ENCODE measurements at places on chromosomes 13 and 19.

- no peak for DNase-seq
Observed at GRCh38 chr19:4449639-4450028, 8.0 kb downstream of the UBXN6 start.

DNA sequence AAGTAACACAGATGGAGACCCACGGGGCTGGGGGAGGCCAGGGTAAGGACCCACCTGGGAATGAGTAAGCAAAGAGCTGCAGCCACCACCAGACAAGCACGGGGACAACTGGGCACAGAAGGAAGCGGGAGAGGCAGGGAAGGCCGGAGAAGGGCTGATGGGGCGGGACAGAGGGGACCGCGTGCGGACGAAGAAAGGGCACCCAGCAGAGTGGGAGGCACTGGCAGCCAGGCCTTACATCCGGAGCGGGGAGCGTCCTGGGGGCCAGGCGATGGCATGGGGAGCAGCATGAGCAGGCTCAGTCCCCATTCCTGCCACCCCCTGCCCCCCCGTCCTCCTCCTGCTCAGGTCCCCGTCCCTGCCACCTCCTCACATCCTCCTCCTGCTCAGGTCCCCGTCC is 3.0 kb downstream of the PROZ start:
- no peak for DNase-seq

GRCh38 chr19:28242317-28242927 is 970.5 kb downstream of the UQCRFS1 start:
- DNase-seq = peak; percentile 33

DNA sequence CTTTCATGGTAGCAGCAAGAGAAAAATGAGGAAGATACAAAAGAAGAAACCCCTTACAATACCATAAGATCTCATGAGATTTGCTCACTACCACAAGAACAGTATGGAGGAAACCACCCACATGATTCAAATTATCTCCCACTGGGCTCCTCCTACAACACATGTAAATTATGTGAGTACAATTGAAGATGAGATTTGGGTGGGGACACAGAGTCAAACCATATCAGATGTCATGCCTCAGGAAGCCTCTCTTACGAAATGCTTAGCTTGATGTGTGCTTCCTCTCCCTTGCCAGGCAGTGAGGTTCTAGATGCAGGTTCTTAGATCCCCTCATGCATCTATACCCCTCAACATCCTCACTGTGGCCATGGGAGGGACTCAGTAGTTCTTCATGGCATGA is 63.2 kb upstream of the RGCC start:
- DNase-seq = no peak

- DNase-seq = no peak
Observed at GRCh38 chr19:29674374-29675119, 9.3 kb downstream of the PLEKHF1 start.

DNA sequence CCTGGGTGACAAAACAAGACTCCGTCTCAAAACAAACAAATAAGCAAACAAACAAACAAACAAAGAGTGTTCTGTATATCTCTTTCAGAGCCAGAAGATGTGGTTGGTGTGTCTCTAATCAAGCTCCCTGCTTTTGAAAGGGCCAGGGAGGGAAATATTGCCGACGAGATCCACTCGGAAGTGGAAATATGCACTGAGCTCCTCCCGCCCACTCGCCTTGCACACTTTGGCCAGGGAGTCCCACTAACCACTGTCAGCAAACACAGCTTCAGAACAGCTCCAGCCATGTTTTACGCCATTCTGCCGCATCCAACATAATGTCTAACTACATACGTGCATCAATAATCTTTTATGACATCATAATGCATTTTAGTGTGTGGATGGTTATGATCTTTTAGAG is 155.5 kb upstream of the VSTM2B start:
- DNase-seq = no peak

GRCh38 chr13:46126552-46127357 is 21.9 kb upstream of the CPB2 start:
- DNase-seq = peak; percentile 80

GRCh38 chr13:51894239-51894638 is 32.5 kb downstream of the CCDC70 start:
- DNase-seq = no peak

- DNase-seq = peak; percentile 67
Observed at GRCh38 chr19:6423499-6424194, 964 bp downstream of the KHSRP start.

DNA sequence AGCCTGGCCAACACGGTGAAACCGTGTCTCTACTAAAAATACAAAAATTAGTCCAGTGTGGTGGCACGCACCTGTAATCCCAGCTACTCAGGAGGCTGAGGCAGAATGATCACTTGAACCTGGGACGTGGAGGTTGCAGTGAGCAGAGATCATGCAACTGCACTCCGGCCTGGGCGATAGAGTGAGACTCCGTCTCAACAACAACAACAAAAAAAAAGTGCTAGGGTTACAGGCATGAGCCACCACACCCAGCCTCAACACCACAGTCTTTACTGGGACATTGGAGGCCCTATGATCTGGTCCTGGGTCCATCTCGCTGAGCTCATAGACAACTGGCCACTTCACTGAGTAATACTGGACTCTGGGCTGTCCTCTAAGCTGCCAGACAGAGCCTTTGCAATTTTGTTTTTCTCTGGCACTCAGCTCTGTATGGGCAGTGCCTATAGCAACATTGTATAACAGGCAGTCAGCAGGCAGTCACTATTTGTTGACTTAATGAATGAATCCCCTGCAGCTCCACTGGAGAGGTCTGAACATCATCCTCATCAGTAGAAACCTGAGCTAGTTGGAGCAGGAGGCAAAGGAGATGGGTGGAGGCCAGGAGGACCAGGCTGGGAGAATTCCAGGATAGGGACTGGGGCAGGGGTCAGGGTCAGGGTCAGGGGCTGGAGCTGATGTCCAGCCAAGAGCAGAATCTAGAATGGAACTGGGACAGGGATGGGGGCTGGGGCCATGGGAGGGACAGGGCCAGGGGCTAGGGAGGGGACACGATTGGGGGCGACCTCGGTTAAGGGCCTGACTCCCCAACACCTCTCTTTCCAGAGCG is 8.1 kb downstream of the BLOC1S3 start:
- DNase-seq = no peak

DNA sequence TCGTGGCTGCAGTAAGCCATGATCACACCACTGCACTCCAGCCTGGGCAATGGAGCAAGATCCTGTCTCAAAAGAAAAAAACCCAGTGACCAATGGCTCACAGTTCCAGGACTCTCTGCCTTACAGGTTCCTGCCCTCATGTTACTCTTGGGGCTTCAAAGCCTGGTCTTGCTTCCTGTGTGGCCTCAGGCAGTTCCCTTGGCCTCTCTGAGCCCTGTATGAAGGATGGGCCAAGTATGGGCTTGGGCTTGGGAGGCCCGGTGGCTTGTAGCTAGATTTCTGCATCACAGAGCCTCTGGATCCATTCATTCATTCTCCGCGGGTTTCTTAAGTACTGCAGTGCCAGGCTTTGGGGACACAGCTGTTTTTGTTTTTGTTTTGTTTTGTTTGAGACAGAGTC is 780 bp upstream of the TSPAN16 start:
- DNase-seq = no peak

DNA sequence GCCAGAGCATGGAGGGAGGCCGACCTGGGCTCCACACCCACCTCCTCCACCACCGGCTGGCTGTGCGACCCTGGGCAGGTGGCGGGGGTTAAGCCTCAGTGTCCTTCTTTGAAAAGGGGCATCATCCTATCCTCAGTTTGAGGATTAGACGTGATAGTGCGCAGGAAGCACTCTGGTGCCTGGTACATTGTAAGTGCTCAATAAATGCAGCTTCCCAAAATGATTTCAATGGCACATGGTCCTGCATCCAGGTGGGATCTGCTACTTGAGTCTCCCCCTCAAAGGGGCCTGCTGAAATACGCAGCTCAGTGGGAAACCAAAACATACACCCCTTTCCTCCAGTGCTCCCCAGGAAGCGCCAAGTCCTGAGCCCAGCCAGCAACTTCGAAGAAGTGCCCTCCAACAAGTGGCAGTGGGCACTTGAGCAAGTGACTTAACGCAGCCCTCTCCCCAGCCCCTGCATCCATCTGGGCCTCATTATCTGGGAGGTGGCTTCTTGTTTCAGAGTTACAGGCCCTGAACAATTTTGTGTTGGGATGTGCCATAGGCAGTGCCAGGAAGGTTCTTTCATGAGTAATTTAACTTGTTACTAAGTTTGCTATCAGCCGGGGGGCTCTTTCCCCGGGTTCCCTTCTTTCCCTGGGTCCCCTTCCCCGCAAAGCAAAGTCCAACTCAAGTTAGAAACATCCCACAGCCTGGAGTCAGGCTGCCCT is 17.9 kb downstream of the ACTN4 start:
- no peak for DNase-seq

DNA sequence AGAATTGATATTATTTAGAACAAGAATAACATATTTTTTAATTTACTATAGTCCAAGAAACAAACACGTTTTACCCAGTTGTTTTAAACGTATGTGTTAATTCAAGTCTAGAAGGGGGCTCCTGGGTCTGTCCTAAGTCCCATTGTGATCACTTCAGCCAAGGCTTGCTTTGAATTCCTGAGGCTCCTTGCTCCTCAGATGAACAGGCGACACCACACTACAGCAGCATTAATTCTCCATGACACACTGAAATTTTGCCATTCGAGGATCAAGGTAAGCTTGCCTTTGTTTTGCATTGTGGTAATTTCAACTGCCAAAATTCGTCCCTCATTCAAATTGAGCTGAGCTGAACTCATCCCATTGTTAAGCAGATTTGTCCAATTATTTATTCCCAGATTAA is 1442.6 kb downstream of the SLITRK5 start:
- no peak for DNase-seq

GRCh38 chr13:101627556-101627943 is 175.1 kb downstream of the ITGBL1 start:
- DNase-seq = no peak

- no peak for DNase-seq
Observed at GRCh38 chr13:110881839-110882627, 32.8 kb downstream of the ANKRD10 start.

GRCh38 chr13:32173881-32174280 is 141.3 kb downstream of the ZAR1L start:
- DNase-seq = no peak

DNA sequence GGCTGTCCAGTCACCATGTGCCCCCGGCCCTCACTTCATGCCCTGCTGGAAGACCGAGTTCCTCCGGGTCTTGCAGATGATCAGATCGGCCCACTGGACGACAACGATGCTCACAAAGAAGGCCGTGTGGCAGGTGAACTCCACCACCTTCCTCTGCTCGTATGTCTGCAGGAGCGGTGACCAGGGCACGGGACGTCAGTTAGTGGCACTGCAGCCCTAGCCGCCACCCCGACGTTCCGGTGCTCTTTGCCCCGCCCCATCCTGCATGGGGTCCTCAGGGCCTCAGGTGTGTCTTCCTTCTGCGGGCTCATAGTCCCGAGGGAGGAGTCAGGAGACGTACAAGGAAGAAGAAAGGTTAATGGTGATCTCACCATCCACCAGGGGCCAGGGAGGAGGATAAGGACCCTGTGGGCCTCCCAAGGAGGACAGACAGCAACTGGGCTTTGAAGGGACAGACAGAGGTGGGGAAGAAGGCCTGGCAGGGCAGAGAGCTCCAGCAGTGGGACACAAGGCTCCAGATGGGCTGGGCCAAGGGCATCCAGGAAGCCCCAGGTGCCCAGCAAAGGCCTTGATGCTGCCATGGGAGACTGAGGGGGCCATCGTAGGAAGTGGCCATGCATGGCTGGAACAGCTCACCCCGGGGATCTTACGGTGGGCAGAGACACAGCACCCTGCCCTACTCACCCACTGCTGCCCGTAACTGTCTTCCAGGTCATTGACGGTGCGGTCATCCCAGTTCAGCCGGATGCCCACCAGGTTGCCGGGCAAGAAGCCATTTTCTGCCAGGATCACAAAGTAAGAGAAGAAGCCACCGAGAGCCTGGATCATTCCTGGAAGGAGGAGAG is 9.9 kb upstream of the RABAC1 start:
- DNase-seq = no peak

DNA sequence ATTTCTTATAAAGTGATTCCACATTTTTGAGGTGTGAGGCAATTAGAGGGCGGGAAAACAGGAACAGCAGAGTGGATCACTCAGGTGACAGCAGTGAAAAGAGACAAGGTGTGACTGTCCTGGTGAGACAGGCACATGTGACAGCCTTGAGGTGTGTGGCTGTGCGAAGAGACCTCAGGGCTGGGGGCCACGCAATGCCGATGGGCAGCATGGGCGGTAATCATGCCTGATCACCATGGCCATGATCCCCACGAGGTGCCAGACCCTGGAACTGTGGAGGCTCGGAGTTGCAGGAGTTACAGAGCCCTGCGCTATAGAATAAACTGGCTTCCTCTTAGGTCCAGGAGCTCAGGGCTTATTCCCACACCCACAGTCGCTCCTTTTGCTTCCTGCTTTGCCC is 2.0 kb downstream of the SPACA6 start:
- DNase-seq = no peak

GRCh38 chr13:23391752-23392151 is 41.8 kb downstream of the SACS start:
- no peak for DNase-seq

GRCh38 chr13:82129281-82129680 is 1753.0 kb downstream of the SLITRK1 start:
- no peak for DNase-seq

DNA sequence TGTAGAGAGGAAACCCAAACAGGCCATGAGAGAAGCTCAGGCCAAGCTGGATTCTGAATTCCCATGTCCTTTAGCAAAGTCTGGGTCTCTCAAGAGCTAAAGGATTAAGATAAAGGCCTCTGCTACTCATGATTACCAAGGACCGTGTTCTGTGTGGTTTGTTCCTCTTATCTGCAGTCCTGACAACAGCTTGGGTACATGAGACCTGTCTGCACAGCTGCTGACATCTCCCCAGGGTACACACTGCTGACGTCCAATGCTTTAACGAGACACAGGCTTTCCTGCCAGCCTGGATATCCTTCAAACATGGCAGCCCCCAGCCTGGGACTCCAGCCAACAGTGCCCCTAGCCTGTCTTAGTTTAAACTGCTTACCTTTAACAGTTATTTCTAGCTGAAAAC is 211.0 kb downstream of the SLC7A1 start:
- DNase-seq = no peak

DNA sequence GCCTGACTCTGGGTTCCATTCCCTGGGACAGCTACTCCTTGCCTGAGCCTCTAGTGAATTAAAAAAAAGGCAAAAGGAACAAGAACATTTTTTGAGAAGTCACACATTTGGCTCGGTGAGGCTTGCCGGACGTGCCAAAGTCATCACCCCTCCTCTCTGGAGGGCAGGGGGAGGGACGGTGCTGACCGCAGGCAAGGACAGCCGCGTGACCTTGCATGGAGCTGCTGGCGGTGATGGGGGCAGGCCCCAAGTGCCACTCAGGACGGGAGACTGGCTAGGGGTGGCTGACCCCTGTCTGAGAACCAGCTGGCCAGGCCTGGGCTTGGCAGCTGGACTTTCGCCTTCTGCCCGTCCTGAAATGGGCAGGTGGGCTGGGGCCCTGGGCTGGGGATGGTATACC is 26.4 kb downstream of the MAP2K2 start:
- DNase-seq = no peak

GRCh38 chr19:41529484-41530183 is 46.3 kb upstream of the CEACAM21 start:
- DNase-seq = no peak

GRCh38 chr13:25494698-25495411 is 123.1 kb downstream of the ATP8A2 start:
- DNase-seq = no peak

All from activated CD4-positive, alpha-beta T cell treated with anti-CD3 and anti-CD28 coated beads for 48 hours (primary cell).